ENCODE measurements at places on chromosomes 5 and 9. TPM values are rescaled to one million over a fixed set of nuclear protein-coding genes. Genes with fewer than 3 reads are reported as not detected.

ADGRD2 gene
- not detected for total RNA-seq

PFN3 gene
- total RNA-seq, result 1.6 TPM

ANKRD34B gene
- 0.31 TPM for total RNA-seq

IFNK gene
- not detected for total RNA-seq

SLCO6A1 gene
- total RNA-seq, result 0.31 TPM

PLAC8L1 gene
- total RNA-seq, result not detected

MBLAC2 gene
- 13.8 TPM for total RNA-seq

ADAMTS2 gene
- 1.9 TPM for total RNA-seq

TMEM232 gene
- 24.1 TPM for total RNA-seq

LOX gene
- total RNA-seq, result 7.2 TPM

PAM gene
- 121 TPM for total RNA-seq

SLC22A4 gene
- total RNA-seq, result 1.6 TPM

MCCC2 gene
- 25.7 TPM for total RNA-seq

PTGS1 gene
- 0.31 TPM for total RNA-seq

PDCD1LG2 gene
- total RNA-seq, result 0.63 TPM

CTXN3 gene
- 0.63 TPM for total RNA-seq

FOXD4 gene
- total RNA-seq, result 0.31 TPM

TMED7 gene
- 72.3 TPM for total RNA-seq

TAF1L gene
- 0.31 TPM for total RNA-seq

IARS1 gene
- 183 TPM for total RNA-seq

C9 gene
- not detected for total RNA-seq

PTGDS gene
- 11.9 TPM for total RNA-seq

NTRK2 gene
- 203 TPM for total RNA-seq

INSL6 gene
- not detected for total RNA-seq

RHOBTB3 gene
- total RNA-seq, result 198 TPM

ARID3C gene
- 0.63 TPM for total RNA-seq

SLC46A2 gene
- total RNA-seq, result not detected

DDX4 gene
- total RNA-seq, result 0.31 TPM

GABRG2 gene
- 28.5 TPM for total RNA-seq

PCDHGA7 gene
- total RNA-seq, result 23.8 TPM
